ENCODE measurements at places on chromosomes 16 and 17.

GRCh38 chr17:9414471-9414870 is 161.1 kb downstream of the STX8 start:
- DNase-seq: no peak

DNA sequence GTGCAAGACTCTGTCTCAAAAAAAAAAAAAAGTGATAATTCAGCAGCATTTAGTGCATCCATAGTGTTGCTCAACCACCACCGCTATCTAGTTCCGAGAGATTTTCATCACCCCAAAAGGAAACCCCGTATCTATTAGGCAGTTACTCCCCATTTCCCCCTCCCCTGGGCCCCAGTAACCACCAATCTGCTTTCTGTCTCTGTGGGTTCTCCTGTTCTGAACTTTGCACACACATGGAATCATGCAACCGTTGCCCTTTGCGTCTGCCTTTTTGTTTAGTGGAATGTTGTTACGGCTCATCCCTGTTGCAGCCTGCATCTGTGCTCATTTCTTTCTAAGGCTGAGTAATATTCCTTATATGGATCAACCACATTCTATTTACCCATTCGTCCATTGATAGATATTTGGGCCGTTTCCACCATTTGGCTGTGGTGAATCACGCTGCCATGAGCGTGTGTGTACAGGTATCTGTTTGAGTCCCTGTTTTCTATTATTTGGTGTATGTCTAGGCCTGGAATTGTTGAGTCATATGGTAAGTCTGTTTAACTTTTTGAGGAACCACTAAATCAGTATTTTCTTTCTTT is 8.7 kb upstream of the SYNGR2 start:
- no peak for DNase-seq

GRCh38 chr17:66468241-66469087 is 166.1 kb downstream of the PRKCA start:
- no peak for DNase-seq

- DNase-seq: no peak
These were observed 39.3 kb downstream of the BAIAP2 start for GRCh38 chr17:81073967-81074839.

All from NCI-H748 treated with DMSO at 0.1 percent for 48 hours (cell line).